NCI-H1417 (cell line): ENCODE measurements at places on chromosomes 1 and 21.
A peak's percentile ranks its signal among the peaks of the same experiment; 100 is the strongest.

GRCh38 chr1:151372058-151372934 lies at the start of gene SELENBP1:
Gene SELENBP1, minus strand, starts transcription at chr1:151372705. Its CDS starts 64 bp downstream, at chr1:151372641.
- DNase-seq = peak; percentile 80

DNA sequence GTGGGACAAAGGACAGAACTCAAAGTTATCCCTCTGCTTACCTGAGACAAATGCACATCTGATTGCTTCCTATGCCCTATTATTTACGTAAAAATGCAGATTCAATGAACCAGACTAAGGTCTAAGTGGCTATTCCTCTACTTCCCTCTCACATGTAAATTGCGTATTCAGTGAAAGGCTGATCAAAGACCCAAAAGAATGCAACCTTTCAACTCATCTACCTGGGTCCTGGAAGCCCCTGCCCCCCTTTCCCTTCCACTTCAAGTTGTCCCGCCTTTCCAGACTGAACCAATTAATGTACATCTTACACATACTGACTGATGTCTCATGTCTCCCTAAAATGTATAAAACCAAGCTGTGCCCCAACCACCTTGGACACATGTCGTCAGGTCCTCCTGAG lies 14.6 kb downstream of the SSX2IP start:
- no peak for DNase-seq

DNA sequence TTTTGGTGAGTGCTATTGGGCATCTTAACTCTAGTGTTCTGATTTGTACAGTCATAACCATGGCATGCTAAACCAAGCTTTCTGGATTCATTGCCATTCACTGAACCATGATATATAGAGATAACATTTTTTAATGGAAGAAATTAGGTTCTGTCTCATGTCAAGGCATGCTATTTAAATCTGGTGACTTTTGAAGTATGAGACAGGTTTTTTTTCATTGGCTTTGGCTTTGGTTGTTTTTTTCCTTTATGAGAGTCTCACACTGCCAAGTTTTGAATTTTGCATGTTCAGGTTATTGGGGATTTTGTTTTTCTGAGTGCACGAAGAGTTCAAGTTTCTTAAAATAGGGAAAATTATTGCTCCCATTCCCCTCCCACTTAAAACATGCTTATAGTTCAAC lies 141.3 kb upstream of the ADAMTS5 start:
- DNase-seq = no peak

GRCh38 chr1:83918688-83919285 lies 80.1 kb downstream of the TTLL7 start:
- no peak for DNase-seq

GRCh38 chr1:4510276-4510691 lies 144.1 kb upstream of the AJAP1 start:
- no peak for DNase-seq
